ENCODE measurements at places on chromosomes 2 and 18. TPM values are rescaled to one million over a fixed set of nuclear protein-coding genes. Genes with fewer than 3 reads are reported as not detected.

SPR gene
- 9.0 TPM for polyA plus RNA-seq

ATOH8 gene
- polyA plus RNA-seq, result 14.4 TPM

MALL gene
- 13.6 TPM for polyA plus RNA-seq

CRYBA2 gene
- polyA plus RNA-seq, result not detected

SLC30A3 gene
- 8.7 TPM for polyA plus RNA-seq
